ENCODE measurements at places on chromosomes 5 and 9. TPM values are rescaled to one million over a fixed set of nuclear protein-coding genes. Genes with fewer than 3 reads are reported as not detected.

NIPBL gene
- total RNA-seq = 36.7 TPM

FOXD4L6 gene
- total RNA-seq = not detected

RASEF gene
- total RNA-seq = not detected

TMEM252 gene
- total RNA-seq = not detected

ENC1 gene
- total RNA-seq = 2.7 TPM

F2RL2 gene
- 0.27 TPM for total RNA-seq

FBP2 gene
- total RNA-seq = not detected

PPP3R2 gene
- total RNA-seq = not detected

PIP5KL1 gene
- not detected for total RNA-seq

TLX3 gene
- not detected for total RNA-seq

- peak; percentile 75 for DNase-seq
Measured at GRCh38 chr9:5629312-5630080, 589 bp downstream of the RIC1 start.

GRCh38 chr5:17070647-17071046, 134.6 kb upstream of the MYO10 start:
- no peak for DNase-seq

GRCh38 chr9:2764353-2764752, 47.0 kb downstream of the KCNV2 start:
- DNase-seq = no peak

GRCh38 chr9:122039234-122039633, 53.9 kb downstream of the TTLL11 start:
- DNase-seq = no peak

- DNase-seq = no peak
Measured at GRCh38 chr9:27047136-27047535, 41.7 kb upstream of the LRRC19 start.

DNA sequence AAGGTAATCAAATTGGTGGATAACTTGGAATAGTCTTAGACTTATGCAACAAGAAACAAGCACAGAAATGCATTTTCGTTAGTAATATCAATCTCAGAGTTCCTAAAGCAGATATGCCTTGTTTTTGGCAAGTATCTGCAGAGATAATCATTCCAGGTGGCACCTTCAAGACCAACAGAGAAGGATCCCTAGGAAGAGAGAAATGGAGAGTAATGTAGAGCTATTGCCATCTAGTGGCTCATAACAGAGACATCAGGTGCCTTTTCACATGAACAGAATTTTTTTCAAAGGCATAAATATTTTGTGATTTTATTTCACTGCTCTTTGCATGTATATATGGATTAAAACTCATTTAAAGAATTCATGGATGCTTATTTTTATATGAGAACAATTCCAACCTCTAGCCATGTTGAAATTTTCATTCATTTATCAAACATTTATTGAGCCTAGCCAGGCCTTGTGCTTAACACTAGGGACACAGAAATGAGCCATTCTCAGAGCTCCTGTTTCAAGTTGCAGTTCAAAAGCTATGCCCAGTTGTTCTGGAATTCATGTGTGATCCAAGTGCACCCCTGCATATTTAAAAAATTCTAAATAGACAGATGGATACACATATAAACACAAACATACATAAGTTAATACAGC, 117.5 kb upstream of the OR13F1 start:
- DNase-seq = no peak

DNA sequence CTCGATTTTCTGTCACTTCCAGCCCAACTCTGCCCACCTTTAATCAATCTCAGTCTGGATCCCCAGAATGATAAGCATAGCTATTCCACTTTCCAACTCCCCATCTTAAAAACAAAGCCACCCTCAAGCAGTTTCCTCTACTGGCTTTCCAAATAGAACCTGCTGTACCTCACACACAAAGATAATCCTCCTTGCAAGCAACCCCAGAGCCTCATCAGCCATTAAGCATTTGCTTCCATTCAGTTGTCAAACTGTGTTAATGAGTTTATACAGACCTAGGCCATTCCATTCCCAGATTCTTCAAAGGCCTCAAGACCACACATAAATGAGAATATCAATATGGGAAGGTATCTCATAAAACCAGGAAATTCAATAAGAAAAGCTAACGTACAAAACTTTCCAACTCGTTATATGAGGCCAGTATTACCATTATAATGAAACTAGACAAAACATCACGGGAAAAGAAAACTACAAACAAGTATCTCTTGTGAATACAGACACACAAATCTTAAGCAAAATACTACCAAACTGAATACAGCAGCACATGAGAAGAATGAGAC, 86.8 kb downstream of the DROSHA start:
- DNase-seq = no peak

DNA sequence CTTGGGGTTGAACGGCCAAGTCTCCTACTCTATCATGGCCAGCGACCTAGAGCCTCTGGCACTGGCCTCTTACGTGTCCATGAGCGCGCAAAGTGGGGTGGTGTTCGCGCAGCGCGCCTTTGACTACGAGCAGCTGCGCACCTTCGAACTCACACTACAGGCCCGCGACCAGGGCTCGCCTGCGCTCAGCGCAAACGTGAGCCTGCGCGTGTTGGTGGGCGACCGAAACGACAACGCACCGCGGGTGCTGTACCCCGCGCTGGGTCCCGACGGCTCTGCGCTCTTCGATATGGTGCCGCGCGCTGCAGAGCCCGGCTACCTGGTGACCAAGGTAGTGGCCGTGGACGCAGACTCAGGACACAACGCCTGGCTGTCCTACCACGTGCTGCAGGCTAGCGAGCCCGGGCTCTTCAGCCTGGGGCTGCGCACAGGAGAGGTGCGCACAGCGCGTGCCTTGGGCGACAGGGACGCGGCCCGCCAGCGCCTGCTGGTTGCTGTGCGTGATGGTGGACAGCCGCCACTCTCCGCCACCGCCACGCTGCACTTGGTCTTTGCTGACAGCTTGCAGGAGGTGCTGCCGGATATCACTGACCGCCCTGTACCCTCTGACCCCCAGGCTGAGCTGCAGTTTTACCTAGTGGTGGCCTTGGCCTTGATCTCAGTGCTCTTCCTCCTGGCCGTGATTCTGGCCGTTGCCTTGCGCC, 2.0 kb downstream of the PCDHGB5 start:
- DNase-seq = no peak

- DNase-seq = no peak
Measured at GRCh38 chr5:123097871-123098735, 9.1 kb downstream of the PRDM6 start.

- no peak for DNase-seq
Measured at GRCh38 chr5:2910401-2911175, 159.1 kb upstream of the IRX2 start.

DNA sequence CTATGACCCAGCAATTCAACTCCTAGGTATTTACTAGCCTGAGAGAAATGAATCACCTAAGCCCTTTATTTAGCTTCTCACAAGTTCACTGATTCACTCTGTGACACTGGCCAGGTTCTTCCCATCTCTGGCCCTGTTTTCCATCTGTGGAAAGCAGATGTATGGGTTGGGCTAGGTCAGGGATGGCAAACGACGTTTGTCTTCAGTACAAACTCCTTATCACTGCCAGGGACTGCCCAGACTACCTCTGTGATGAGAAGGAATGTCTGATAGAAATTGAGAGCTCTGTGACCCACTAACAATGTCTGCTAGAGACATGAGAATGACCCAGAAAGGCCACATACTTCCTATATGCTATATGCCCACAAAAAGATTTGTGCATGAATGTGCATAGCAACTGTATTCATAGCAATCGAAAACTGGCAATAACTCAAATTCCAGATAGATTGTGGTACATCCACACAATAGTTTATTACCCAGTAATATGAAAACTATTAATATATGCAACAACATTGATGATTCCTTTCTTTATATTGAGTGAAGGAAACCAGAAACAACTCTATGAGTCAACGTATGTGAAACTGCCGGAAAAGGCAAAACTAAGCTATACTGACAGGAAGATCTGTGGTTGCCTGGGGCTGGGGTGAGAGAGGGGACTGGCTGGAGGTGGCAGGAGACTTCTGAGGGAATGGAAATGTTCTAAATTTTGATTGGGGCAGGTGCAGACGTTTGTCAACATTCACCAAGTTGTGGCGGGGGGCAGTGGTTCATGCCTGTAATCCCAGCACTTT, 32.0 kb upstream of the ADAM19 start:
- DNase-seq = no peak

- DNase-seq = no peak
Measured at GRCh38 chr5:7010591-7010990, 297.4 kb downstream of the TENT4A start.

DNA sequence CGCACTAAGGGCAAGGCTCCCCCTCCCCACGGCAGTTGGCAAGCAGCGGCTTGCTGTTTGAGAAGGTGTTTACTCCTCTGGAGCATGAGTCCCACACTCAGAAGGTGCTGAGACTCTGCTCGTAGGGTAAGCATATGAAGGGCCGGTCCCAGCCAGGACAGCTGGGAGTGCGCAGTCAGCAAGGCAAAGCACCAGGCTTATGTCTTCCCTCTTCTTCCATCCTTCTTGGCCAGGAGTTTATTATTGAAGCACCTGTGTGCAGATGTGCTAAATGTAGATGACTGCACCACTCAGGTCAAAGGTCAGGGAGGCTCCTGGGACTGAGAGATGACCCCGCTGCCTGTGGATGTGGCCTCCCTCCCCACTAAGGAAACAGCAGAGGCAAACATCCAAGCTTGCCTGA, 27.0 kb upstream of the CDKN2AIPNL start:
- no peak for DNase-seq

- DNase-seq = no peak
Measured at GRCh38 chr9:108838017-108838416, 17.8 kb downstream of the ACTL7B start.

GRCh38 chr5:65440456-65440855, 41.3 kb downstream of the ADAMTS6 start:
- DNase-seq = no peak

DNA sequence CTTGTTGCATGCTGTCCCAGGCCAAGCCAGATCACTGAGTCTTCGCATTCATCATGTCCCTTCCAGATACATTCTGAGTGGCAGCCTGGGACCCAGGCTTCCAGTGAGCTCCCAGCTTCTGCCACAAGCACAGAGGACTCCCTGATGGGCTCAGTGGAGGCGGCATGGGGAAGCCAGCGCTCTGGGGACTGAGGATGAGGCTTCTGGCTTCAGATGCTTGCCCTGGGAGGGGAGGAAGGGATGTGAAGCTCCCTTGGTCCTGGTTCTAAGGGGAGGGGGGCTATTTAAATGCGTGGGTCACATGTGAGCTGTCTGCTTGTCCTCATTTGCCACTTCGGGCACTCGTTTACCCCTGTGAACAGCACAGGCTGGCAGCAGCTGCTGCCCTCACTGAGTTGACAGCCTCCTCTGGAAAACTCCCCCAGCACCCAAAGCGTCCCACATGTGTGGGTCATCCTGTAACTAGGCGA, 174.0 kb downstream of the NR3C1 start:
- DNase-seq = peak; percentile 34

DNA sequence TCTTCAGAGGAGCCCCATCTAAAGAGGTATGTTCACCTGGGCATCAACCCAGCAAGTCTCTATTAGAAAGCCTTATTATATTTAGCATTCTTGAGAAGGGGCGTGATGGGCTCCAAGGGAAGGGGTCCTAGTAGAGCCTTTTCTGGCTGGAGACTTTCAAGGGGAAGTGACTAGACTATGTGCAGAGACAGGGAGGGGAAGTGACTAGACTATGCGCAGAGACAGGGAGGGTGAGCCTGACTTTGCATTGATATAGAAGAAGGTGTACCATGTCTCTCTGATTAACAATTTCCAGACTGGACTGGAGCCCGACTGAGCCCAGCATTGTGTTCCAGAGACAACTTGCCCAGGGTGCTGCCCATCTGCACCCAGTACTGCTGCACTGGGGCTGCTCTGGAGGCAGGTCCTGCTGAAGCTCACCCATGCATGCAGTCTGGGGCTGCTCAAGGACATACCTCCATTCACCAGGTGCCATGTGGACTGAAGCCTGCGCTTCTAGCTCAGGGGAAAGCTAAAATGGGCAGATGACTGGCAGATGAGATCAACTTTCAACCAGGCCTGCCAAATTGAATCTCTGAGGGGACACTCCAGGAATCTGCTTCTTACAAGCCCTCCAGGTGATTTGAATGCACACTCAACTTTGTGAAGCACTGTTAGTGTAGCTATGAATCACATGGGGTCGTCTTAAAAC, 83.0 kb upstream of the GNA14 start:
- no peak for DNase-seq

DNA sequence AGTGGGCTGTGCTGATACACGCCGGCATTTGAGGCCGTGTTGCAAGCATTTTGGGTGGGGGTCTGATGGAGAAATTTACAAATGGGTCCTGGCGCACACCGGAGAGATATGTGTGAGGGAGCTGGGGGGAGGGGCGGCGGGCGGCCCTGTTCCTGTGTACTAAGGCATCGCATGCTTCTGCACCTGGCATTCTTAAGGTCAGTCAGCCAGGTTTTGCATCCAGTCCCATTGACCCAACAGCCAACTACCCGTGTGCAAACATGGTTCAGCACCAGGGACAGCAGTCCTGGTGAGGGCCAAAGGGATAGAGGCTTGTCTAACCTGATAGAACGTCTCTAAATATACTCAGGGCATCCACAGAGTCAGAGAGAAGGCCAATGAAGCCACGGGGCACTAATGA, 839 bp downstream of the GABRG2 start:
- DNase-seq = no peak
